Brain (organoid and tissue), 16 donors: ENCODE measurements at places on chromosomes 2 and 18.

DNA sequence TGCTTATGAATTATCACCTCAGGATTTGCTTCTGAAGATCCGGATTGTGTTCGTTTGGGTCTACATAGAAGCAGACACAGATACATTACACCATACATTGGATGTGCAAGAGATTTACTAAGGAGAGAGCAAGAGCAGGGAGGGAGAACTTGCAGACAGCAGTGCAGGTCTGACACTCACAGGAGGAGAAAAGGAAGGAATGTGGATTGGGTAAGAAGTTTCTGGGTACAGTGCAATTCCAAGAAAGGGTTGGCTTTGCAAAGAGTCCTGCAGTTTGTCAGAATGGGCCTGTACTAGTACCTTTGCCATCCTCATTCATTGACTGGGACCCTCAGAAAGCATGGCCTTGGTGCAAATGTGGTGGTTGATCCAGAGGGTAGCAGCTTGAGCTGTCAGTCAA, 4.8 kb upstream of the THOC1 start:
- DNase-seq, result no peak

DNA sequence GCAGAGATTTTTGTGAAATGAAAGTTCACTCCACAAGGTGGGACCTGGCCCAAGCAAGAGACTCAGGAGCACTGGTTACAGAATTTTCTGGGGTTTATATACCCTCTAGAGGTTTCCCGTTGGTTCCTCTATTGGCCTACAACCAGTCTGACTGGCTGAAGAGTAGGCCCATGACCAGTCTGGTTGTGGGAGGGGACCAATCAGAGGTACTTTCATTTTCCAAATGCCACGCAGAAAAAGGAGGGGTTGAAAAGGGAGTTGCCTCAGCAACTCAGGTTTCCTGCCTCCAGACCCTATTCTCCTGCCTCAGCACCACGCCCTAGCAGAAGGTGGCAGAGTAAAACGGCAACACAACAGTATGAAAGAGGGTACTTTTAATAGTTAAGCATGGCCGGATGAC, 98.4 kb downstream of the COLEC12 start:
- no peak for DNase-seq

GRCh38 chr2:230225486-230225885, at the start of gene SP140:
Gene SP140 (plus strand): TSS chr2:230225736. CDS start chr2:230225845, 109 bp downstream.
- DNase-seq, result no peak

GRCh38 chr2:43127208-43127940, 99.0 kb downstream of the ZFP36L2 start:
- no peak for DNase-seq
